ENCODE measurements at places on chromosomes 11 and 22. TPM values are rescaled to one million over a fixed set of nuclear protein-coding genes. Genes with fewer than 3 reads are reported as not detected.
A peak's percentile ranks its signal among the peaks of the same experiment; 100 is the strongest.

GRCh38 chr11:1422981-1423380, 33.2 kb downstream of the BRSK2 start:
- no peak for DNase-seq

GRCh38 chr11:3158131-3158591, 6.9 kb downstream of the OSBPL5 start:
- no peak for DNase-seq

The METTL15 gene
- total RNA-seq = 27.9 TPM

DNA sequence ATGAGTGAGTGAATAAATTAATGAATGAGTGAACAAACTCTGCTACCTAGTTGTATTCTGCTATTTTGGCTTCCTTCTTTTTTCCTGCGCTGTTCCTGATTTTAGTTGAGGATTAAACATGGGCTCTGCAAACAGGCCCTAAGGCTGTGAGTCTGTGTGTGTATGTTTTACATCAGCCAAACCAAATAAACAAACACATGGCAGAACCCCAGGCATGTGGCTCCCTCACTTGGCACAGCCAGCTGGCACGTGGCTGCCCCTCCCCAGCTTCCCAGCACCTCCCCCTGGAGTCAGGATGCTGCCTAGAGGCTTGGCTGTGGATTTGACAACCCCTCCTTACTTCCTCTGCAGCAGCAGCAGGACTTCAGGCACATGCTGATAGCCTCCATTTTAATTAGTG, 593.2 kb downstream of the INSC start:
- peak; percentile 9 for DNase-seq

DNA sequence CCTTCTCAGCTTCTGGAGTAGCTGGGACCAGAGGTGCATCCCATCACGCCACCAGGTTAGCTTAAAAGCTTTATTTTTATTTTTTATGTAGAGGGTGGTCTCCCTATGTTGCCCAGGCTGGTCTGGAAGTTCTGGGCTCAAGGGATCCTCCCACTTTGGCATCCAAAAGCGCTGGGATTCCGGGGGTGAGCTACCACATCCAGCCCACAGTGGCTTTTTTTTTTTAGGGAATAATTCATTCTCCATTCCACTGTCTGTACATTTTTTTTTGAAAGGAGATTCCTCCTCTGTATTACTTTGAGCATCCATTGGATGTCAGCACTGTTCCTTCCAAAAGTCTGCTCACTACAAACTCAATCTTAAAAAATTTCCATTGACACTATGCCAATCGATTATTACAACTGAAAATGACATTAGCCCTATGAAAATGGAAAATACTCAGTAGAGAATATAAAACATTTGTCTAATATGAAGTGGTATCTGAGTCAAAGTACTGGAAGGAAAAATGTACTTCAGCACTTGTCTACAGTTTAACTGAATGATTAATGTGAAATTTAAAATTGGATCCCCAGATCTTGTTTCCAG, 1.3 kb upstream of the LPXN start:
- no peak for DNase-seq

The SF3B2 gene
- total RNA-seq = 177 TPM

GRCh38 chr11:128483211-128483788, 104.1 kb downstream of the ETS1 start:
- DNase-seq = no peak

The CLTCL1 gene
- 13.7 TPM for total RNA-seq

- no peak for DNase-seq
Measured at GRCh38 chr22:37972527-37972926, 11.8 kb downstream of the SOX10 start.

DNA sequence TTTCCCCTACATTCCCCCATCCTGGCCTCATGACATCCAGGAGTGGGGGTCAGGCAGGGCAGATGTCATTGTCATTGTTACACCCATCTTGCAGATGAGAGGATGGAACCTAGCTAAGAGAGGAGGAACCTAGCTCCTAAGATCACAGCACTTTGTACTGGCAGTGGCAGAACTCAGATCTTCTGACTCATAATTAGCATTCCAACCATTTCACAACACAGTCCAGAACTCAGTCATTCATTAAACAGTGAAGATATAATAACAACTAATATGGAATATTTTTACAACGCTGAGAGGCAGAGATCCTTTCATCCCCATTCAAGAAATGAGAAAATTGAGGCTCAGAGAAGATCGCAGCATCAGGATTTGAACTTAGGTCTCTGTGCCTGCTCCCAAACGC, 127.8 kb downstream of the CHST1 start:
- DNase-seq = no peak

GRCh38 chr22:33539902-33540751, 380.1 kb downstream of the LARGE1 start:
- no peak for DNase-seq

GRCh38 chr11:92322225-92322624, 97.6 kb downstream of the FAT3 start:
- DNase-seq = no peak

The NCAPD3 gene
- 45.0 TPM for total RNA-seq

GRCh38 chr22:37681556-37682049, 4.5 kb upstream of the NOL12 start:
- peak; percentile 89 for DNase-seq

Measured in neural progenitor cell (in vitro differentiated cells).